ENCODE measurements at places on chromosomes 16 and 17.

DNA sequence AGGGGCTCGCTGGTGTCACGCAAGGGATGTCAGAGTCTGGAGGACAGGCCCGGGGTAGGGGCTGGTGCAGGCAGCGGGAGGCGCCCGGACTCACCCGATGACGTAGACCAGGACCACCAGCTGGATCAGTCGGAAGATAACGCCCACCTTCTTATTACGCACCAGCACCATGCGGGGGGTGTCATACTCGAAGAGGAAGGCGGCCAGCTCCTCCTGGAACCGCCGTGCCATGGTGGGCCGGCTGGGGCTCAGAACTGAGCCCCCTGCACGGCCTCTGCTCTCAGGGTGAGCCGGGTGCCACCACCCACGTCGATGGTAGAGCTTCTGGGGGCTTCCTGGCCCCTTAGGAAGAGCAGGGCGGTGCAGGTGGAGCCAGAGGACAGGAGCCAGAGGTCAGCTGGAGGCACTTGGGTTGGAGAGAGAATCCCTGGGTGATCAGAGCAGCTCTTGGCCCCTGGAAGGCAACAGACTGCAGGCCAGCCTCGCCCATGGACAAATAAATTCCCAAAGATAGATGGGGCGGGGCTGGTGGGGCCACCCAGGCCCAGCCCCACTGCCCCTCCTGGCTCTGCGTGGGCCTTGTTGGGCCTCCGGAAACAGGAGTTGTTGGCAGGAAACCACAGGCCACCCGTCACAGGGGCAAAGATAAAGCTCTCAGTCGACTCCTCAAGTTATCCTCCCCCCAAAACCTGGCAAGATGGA, at the start of gene P2RX1:
Gene P2RX1, minus strand, starts transcription at position 471 of the 702 bp plus-strand sequence. Its CDS starts 240 bp downstream, at position 231.
- no peak for DNase-seq

DNA sequence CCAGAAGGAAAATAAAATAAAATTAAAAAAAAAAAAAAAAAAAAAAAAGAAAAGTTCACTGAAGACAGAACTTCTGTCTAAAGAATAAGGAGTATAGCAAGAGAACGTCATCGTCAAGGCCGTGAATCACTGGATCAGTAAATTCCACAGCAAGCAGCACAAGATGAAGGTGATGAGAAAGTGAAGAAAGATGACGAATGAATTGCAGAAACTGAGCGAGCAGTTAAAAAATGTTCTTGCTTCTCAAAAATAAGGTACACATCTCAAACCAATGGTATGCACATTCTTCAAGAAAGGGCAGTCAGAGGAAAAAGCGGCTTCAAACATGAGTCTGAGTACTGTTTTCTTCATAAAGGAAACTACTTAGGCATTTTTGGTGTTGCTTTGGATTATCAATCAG, 104.7 kb downstream of the SMG6 start:
- DNase-seq: no peak

DNA sequence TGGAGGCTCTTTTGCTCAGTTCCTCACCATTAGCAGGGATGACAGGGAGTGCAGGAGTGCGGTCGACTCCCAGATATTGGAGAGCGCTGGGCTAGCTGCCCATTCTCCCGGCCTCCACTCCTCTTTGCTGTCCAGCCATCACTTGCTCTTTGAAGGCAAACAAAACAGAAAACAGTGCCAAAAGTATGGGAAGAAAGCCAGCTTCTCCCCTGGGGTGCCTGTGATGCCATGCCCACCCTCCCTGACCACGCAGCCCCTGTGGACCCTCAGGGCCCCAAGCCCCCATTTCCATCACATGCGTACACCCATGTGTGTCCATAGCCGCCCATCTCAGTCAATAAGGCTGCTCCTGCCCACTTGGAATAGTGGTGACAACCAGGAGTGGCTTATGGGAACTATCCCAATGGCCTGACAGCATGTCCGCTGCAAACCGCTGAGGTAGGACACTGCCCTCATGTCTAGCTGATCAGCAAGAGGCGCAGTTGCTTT, 30.0 kb downstream of the MAPT start:
- no peak for DNase-seq

GRCh38 chr17:42531455-42532354, 4.3 kb upstream of the NAGLU start:
- peak; percentile 17 for DNase-seq

GRCh38 chr17:78912082-78912481, 9.1 kb upstream of the CEP295NL start:
- no peak for DNase-seq

DNA sequence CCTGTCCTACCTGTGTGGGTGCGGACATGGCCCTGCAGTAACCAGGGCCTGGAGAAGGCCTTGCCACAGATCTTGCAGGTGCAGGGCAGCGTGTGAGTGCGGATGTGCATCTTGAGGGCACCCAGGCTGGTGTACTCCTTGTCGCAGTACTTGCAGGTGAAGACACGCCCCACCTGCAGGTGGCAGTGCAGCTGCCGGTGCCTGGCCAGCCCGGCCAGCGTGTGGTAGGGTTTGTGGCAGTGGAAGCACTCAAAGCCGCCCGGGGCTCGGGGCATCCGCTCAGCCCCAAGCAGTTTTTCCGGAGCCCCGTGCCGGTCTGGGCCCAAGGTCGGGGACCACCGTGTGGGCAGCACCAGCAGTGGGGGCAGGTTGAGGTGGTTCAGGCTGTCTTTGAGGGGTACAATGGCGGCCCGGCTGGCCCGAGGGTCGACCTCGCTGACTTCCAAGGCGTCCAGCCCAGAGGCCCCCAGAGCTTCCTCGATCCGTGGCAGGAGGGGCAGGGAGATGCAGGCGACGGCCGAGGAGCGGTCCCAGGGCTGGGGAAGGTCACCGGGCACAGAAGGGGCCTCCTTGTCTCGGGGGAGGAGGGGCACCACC, 5.1 kb downstream of the SNAI3 start:
- no peak for DNase-seq

- no peak for DNase-seq
These were observed 422.9 kb downstream of the WWOX start for GRCh38 chr16:78522327-78522726.

DNA sequence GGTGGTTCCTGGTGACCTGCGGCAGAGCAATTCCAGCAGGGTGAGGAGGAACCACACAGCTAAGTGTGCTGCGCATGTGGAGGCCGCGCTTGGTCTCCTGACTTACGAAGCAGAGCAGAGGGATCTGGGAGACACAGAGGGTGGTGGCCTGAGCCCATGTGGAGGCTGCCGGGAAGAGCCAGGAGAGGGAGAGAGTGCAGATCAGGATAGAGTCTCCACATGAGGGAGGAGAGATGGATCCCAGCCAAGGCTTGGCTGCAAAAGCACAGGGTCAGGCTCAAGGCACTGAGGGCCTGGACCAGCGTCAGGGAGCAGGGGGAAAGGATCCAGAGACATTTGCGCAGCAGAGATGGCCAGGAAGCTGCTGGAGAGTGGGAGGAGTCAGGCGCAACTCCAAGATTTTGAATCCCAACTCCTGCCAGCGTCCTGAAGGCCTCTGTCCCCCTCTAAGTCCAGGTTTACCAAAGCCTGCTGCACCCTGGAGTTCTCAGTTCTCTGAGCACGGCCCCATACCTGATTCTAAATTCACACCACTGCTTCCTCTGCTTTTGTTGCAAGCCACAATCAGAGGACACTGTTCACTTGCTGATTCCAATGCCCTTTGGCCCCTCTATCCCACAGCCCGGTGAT, 11.3 kb upstream of the MLLT6 start:
- DNase-seq: no peak

- peak; percentile 37 for DNase-seq
These were observed 43.8 kb upstream of the TOB1 start for GRCh38 chr17:50909765-50910605.

DNA sequence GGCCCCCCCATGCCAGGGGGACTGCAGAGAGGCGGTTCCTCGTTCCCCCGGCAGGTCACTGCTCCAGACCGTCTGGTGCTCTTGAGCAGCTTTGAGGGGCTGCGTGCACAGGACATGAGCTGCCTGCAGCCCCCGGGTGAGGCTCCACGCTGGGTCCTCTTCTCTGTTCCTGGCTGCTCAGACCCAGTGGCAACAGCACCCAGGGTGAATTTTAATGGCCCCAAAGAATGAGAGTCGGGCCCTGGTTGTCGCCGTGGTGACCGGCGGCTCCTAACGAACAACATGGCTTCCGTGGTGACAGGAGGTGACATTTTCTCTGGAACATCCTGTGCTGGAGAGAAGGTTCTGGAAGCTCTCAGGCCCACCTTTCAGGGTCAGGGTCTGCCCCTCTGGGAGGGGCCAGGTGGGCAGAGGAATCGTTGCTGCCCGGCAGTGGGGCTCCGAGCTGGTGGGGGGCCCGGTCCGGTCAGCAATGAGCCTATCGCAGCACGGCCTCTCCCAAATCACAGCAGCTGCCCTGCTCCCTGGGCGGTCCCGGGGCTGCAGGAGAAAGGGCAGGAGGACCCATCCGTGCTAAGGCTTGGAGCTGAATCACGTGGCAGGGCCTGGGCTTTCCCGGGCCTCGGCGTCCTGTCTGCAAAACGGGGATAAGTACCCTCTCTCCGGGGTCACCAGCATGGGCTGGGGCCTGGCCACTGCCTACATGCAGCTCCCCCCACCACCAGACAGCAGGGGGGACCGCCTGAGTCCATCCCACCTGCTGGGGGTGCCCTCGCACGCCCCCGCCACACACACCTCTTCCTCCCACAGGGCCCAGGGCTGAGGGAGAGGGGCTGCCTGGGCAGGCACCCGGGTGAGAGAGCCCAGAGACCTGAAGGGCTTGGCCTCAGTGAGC, 3.4 kb upstream of the C1QTNF8 start:
- DNase-seq: no peak

GRCh38 chr16:83906683-83907082, 7.8 kb downstream of the MLYCD start:
- DNase-seq: no peak

DNA sequence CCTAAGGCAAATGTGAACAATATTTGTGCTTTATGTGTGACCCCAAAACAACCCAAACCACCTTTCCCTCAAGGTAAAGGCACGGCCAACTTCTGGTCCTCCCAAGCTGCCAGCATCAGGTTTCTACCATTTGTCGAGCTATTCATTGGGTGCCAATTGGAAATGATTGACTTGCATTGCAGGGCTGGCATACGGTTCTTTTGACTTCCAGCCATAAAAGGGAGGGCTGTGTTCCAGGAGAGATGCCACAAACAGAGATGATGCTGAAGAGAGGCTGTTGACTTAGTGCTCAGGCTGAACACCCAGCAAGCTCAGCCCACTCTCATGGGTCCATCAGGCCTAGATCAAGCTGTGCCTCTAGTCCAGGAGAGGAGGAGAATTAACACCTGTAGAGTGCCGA, 252.4 kb downstream of the GRIN2A start:
- no peak for DNase-seq

DNA sequence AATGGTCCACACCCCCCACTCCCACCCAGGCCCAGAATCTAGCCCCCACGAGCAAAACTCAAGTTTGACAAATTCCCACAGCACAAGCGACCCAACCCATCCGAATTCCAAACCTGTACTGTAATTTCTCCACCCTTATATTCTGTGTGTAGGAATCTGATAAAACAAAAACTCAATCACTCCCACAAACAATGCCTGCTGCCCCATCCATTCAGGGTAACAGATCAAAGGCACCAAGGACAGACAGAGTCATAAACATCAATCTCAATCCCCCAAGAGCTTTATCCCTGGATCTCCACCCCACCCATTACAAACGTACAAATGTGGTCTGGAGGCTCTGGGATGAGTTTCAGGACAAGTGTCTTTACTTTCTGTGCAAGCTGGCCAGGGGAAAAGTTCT, 157.8 kb downstream of the AXIN2 start:
- DNase-seq: no peak

GRCh38 chr16:85724126-85724879, 26.6 kb downstream of the C16orf74 start:
- DNase-seq: no peak

DNA sequence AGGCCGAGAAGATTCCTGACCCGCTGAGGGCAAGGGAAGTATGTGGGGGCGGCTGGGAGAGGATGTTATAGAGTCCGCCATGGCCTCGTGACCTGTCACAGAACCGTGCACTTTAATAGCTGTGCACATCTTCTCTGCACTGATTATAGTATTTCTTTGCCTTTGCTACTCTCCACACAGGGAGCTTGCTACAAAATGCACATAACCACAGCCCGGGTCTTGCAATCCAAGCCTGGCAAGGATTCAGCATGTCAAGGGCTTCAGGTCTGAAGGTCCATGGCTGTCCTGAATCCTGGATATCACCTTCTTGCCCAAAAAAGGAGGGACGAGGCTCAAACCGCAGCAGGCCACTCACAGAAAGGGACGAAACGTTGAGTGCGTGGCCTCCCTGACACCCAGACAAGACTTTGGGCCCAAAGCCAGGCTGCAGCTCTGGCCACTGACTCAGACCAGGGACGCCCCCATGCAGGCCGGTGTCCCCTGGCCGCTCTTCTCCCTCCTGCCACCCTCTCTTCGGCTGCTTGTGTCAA, 43.7 kb downstream of the USP22 start:
- no peak for DNase-seq

DNA sequence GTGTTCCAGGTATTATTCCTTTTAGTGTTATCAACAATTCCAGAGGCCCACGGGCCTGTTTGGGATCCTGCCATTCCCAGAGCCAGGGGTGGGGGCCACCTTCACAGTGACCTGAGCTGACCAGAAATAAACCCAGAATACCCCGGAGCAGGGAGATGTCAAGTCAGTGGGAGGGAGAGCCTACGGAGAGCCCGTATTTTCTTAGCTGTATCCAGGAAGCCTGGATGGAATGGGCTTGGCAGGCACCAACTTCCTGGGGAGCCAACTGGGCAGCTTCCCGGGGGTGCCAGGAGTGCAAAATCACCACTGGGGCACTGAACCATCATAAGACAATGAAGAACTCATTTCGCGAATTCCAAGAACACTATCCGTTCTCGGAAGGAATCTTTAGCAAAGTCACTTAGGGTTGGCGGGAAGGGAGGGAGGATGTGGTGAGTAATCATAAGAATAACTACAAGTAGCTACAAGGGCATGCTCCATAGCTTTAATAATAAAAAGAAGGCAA, 13.2 kb upstream of the MRTFB start:
- DNase-seq: no peak

DNA sequence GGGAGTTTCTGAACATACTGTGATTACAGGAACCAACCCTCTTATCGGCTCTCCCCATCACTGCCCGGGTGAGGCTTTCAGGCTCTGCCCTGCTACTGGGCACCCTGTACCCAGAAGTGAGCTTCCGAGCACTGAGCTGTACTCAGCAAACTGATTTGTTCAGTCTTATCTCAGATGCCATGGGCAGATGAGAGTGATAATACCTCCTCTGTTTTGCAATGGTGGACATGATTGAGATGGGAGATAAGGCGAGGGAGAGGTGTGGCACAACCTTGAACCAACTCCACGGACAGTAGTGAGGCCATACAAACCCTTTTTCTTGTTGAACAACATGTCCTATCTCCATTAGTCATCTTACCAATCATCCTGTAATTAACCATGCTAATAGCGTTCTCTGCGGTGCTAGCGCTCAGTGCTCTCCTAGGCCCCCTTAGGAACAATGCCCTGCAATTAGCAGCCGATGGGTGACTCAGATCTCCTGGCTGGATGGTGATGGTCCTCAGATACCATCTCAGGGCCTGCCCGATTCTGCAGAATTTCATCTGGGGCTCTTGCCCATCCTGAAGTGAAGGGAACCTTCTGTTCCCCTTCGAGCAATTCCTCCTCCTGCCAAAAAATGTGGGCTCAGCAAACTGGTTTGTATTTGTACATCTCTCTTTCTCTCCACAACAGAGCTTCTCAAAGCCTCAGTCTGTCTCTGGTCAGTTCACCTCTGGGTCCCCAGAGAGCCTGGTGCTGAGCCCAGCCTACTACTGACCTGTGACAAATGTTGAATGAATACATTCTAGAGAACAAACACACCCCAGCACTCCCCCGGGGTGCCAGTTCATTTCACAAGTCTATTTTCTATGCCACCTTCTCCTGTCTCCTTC, 139.3 kb upstream of the IRX3 start:
- DNase-seq: no peak

- no peak for DNase-seq
These were observed 8.8 kb downstream of the VPS53 start for GRCh38 chr17:705863-706262.
